Uterus (tissue), 4 donors: ENCODE measurements at places on chromosomes 4 and X. TPM values are rescaled to one million over a fixed set of nuclear protein-coding genes. Genes with fewer than 3 reads are reported as not detected.
A peak's percentile ranks its signal among the peaks of the same experiment; 100 is the strongest.

Gene CACNA1F
- 0.98 TPM for total RNA-seq

Gene ARR3
- not detected for total RNA-seq

Gene SHROOM4
- total RNA-seq: 11.3 TPM

Gene CNKSR2
- not detected for total RNA-seq

Gene XG
- not detected for total RNA-seq

Gene PPP1R2C
- total RNA-seq: not detected

Gene HPGD
- total RNA-seq: 158 TPM

DNA sequence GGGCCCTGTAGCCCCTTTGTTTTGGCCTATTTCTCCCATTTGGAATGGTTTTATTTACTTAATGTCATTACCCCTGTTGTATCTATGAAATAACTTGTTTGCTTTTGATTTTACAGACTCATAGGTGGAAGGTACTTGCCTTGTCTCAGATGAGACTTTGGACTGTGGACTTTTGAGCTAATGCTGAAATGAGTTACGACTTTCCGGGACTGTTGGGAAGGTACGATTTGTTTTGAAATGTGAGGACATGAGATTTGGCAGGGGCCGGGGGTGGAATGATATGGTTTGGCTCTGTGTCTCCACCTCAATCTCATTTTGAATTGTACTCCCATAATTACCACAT lies 39.4 kb downstream of the NLRP2B start:
- DNase-seq: no peak

DNA sequence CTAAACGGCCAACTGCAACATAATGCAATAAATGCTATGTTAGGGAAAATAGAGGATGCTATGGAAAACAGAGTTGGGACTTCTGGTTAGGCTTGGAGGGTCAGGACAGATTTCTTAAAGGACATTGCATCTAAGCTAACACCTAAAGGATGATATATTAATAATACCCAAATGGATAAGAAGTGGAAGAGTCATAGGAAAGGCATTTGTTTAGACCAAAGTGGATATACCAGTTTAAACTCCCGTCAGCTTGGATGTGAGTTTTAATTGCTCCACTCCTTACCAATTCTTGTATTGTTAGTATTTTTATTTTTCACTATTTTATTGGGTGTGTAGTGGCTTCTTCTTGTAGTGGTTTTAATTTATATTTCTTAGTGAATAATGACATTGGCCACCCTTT lies 93.9 kb downstream of the PTPN13 start:
- DNase-seq: no peak

- DNase-seq: no peak
Observed at GRCh38 chr4:63757929-63758328, 651.3 kb downstream of the TECRL start.

DNA sequence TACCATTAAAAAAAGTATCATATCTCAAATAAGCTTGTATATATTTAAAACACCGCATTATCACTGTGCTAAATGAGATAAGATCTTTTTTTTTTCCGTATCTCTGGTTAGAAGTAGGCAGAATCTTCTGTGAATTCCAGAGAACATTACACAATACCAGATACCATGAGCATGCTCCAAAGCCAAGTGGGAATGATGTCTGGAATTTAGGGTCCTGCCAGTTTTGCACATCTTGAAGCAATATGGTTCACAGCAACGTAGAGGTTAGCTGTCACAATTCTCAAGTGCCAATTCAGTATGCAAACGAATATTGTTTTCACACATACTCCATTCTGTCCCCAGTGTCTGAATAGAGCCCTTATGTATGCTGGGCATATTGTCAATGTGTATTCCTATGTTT lies 127.5 kb upstream of the NEIL3 start:
- DNase-seq: no peak

DNA sequence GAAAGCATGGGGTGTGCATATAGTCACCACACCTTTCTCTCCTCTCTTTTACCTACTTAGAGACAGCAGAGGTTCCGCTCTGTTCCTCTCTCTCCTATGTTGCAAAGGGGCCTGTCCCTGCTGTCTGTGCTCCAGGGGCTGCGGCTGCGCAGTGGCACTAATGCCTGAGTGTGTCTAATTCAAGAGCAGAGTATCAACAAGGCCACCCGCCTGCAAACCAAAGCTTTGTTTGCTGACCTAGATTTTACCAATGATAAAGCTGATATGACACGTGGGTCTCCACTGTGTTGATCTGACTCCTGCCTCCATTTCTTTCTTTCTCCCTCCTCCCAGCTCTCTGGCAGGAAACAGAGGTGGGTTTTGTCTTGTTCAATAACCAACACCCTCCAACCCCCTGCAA lies 74.9 kb downstream of the NSG1 start:
- DNase-seq: no peak

DNA sequence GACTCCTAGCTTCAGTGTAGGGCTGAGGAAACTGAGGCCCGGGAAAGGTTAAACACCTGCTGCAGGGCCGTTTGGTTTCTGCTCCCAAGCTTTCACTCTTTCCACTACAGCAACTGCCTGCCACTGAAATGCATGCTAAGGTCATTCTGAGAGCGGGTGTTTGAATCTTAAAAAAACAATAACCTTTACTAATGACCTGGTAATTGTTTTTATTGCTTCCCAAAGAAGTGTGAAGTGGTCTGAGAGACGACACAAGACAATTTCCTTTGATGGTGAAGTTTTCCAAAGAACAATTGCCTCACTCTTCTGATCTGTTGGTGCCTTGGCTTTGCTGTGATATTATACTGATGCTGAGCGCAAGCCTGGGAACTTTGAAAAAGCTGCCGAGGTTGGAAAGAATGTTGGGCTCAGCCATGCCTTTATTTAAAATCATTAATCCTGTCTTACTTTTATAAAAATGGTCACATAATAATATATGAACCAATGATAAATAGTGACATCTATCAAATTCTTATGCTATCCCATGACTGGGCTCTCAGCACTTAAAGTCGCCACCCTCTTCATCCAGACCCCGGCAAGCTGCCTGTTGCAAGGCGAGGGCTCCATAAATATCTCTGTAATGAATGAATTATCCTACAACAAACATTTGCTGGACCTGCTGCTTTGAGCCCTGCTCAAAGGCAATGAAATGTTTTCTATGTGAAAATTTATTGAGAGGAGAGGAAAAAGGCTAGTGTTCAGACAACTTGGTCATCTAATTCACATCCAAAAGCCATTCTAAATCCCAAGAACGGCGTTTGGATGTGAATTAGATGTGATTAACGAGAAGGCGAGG lies 67.8 kb upstream of the SOD3 start:
- DNase-seq: no peak

- DNase-seq: no peak
Observed at GRCh38 chrX:17984415-17984814, 123.3 kb upstream of the RAI2 start.

DNA sequence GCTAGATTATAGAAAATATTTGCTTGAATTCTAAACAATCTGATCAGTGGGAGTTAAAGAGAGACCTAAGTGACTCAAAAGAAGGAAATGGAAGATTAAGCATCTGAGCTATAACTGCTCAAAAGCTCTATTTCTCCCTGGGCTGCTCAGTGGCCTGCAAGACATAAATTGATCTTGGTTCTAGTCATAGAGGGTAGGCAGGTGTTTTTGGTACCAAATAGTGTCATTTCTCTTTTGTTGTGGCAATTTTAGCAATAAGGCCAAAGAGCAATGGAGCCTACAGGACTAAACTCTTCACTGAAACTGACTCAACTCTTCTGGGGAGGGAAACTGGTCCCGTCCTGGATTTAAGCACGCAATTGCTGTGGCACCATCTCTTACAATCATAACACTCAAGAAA lies 33.9 kb upstream of the BMP2K start:
- DNase-seq: no peak

- no peak for DNase-seq
Observed at GRCh38 chrX:115892056-115892708, 278.4 kb upstream of the AGTR2 start.

DNA sequence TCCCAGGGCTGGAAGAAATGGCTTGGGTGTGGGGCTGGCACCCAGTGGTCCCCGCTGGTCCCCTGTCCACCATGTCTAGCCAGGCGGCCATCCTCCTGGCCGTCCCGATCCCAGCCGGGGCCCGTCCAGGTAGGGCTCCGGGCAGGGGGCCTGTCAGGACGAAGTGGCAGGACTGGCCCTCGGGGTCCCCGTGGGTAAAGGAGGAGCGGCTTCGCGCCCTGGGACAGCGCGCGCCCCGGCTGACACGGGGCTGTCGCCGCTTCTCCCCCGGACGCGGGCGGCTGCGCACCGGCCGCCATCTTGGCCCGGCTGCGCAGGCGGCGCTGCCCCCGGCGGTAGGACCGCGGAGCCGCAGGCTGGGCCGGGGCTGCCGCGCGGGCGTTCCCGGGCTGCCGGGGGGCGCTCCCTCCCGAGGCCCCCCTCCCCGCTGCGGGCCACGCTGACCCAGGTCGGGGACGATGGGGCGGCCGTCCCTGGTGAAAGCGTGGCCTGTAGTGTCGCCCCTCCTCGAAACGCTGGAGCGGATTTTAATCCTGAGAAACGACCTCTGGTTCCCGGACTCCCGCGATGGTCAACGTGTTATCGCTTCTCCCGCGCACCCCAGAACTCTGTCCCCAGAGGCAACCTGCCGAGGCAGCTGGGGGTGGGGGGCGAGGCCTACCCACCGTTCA lies 60.4 kb upstream of the BCOR start:
- DNase-seq: peak; percentile 38

DNA sequence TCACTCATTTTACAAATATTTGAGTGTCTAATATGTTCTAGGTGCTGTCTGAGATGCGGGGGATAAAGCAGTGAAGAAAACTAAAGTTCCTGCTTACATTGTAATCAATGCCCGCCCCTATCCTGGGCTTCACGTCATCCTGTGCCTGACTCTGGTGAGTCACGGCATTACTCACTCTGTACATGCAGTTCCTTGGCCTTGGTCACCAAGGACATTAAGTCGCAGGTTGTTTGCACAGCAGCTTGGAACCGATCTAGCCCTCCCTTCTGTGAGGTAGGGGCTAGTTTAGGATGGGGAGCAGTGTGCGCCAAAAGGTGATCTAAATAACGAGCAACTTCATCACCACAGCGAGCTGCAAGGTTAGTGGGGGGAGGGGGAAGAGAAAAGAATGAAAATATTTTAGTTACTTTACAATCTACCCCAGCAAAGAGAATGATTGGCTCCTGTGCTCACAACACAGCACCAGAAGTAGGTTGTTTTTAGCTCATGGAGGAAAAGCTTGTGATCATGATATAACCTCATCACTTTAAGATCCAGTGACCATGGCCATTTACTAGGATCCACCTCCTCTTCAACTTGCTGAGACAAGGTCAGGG lies 48.0 kb upstream of the HDAC8 start:
- peak; percentile 56 for DNase-seq

DNA sequence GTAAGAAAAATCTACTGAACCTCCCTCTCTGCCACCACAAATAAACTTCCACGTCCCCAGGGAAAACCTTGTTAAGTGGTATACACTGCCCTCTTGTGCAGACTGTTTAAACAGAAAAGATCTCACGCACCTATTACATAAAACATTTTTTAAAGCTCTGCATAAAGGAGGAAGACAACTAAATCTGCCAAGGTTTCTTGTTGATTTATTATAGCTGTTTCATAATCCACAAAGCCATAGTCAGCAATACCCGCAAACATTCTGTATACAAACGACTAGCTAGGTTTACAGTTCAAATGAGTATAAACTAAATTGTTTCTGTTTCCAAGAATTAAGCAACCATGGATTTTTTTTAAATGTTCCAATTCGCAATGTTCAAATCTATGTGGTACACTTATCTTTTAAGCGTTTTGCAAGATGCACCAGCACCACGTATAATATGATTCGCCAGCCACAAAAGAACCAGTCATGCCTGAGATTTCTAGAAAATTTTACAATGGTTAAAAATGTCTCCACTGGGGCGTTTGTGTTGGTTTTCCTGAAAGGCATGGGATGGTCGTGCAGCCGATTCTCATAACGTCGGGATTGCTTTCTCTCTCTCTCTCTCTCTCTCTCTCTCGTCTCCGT lies 164.6 kb downstream of the PRKX start:
- no peak for DNase-seq

GRCh38 chr4:143782521-143782920 lies 82.0 kb upstream of the FREM3 start:
- no peak for DNase-seq

DNA sequence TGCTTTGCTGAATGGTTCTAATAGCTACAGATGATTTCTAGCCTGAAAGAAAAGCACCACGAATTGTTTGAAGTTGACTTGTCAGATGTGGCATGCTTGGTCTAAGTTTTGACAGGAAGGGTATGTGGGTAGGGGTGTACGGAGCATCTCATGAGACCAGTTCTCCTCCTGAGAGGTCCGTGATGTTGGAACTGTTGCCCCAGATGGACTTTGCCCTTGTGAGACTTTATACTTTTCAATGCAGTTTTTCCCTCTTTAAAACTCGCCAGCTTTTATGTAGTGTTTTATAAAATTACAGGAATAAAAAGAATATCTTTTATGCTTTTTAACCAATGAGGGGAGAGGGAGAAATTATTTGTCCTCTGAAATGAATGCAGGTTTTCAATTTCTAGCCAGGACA lies 16.6 kb upstream of the XG start:
- DNase-seq: no peak

GRCh38 chrX:69203638-69204037 lies 38.4 kb upstream of the PJA1 start:
- DNase-seq: no peak

DNA sequence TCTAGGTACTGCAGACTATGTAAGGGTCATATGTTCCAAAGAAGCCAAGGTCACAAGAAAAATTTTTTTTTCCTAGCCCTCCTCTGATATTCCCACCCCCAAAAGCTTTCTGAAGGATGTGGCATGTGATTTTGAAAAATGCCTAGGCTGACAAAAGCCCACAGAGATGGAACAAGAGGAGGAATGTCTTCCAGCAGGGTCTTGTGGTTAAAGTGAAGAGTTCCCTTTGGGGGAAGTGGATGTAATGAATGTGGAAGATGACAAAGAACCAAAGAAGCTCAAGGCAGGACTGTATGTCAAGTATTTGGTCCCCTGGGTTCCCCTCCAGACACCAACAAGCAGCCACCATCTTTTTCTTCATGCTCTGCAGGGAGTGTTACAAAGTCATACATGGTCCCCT lies 268.8 kb downstream of the BCOR start:
- no peak for DNase-seq

- DNase-seq: no peak
Observed at GRCh38 chr4:46931981-46932380, 22.9 kb upstream of the COX7B2 start.

DNA sequence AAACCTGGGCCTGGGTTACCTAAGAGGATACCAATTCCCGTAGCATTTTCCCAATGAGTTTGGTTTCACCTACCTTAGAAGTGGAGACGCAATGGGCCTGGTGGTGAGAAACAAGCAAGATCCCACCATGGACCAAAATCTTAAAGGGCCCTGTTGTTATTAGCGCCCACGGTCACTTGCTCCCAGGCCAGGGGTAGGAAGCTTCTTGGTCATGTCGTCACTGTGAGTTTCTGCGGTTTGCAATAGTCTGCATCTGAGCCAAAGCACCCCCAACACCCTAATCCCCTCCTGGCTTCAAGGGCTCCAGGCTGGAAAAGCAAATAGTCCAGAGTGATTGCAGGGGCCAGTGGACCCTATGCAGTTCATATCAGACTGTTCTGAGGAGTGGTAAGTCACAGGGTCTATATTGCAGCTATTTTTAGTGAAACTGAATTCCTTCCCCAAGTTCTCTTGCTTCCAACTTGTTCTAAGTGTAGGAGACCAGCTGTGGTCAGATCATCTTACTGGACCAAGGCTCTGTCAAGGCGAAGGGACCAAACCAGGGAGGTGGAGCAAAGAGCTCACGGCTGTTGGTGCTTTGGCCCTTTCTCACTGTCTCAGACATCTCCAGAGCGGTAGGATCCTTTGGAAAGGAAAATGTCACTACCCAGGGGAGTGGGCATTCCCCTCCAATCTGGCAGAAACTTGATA lies 307.9 kb upstream of the F9 start:
- DNase-seq: no peak
